Lung (tissue), 17 donors: ENCODE measurements at places on chromosomes 5 and 9. TPM values are rescaled to one million over a fixed set of nuclear protein-coding genes. Genes with fewer than 3 reads are reported as not detected.
A peak's percentile ranks its signal among the peaks of the same experiment; 100 is the strongest.

DNA sequence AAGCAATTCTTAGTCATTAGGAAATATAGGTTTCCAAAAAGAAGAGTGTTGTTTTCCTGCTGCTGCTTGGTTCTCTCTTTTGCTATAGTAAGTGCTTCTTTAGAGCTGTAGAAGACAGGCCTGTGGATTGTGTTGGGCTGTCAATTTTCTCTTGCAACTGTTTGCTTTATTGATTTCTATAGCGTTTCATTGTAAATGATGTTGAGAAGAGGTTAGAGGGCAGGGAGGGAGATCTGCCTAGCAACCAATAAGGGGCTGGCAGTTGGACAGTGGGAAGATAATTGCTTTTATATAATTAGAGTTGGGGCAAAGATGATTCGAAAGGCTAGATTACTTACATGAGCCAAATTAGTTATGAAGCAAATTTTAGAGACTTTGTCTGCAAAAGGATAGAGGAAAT, 11.1 kb downstream of the UNC13B start:
- no peaks in the 10 kb centered on the region for H3K27me3 ChIP-seq
- no peaks in the 10 kb centered on the region for H3K4me1 ChIP-seq
- no peak overlapping the region for H3K27ac ChIP-seq
- no peak overlapping the region for H3K4me3 ChIP-seq
- H3K36me3 ChIP-seq: peaks cover 2% of the 10 kb centered on the region

DNA sequence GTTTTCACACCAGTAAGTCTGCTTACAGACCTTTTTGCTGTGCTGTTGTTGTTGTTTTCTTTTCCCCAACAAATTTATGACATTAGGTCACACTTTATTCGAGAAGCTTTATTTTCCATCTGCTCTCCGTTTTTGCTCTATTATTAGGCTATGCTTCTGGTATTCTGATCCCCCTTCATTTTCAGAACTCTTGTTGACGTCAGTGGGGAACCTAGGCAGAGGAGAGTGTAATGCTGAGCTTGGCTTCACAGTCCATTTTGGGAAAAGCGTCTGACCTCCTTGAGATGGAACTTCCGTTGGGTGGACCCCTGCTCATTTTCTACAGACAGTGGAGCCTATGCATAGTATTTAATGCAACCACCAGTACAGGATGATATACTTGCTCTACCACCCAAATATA, 387.9 kb upstream of the MEF2C start:
- H3K4me1 ChIP-seq: no peaks in the 10 kb centered on the region
- H3K36me3 ChIP-seq: no peaks in the 10 kb centered on the region
- no peak overlapping the region for H3K27ac ChIP-seq

- H3K36me3 ChIP-seq: no peaks in the 10 kb centered on the region
- no peak for DNase-seq
- no peak overlapping the region for H3K27ac ChIP-seq
- no peak overlapping the region for H3K4me3 ChIP-seq
These were observed 13.4 kb upstream of the CCDC112 start for GRCh38 chr5:115309751-115310370.

- H3K27ac ChIP-seq: no peak overlapping the region
- H3K36me3 ChIP-seq: no peaks in the 10 kb centered on the region
- H3K27me3 ChIP-seq: no peaks in the 10 kb centered on the region
These were observed 41.9 kb upstream of the RIC1 start for GRCh38 chr9:5587024-5587423.

- peak; percentile 58 for DNase-seq
- H3K36me3 ChIP-seq: no peaks in the 10 kb centered on the region
- H3K27me3 ChIP-seq: no peaks in the 10 kb centered on the region
- no peak overlapping the region for H3K4me3 ChIP-seq
- no peak overlapping the region for H3K27ac ChIP-seq
- H3K4me1 ChIP-seq: no peaks in the 10 kb centered on the region
These were observed 181.1 kb upstream of the SPEF2 start for GRCh38 chr5:35436400-35437057.

DNA sequence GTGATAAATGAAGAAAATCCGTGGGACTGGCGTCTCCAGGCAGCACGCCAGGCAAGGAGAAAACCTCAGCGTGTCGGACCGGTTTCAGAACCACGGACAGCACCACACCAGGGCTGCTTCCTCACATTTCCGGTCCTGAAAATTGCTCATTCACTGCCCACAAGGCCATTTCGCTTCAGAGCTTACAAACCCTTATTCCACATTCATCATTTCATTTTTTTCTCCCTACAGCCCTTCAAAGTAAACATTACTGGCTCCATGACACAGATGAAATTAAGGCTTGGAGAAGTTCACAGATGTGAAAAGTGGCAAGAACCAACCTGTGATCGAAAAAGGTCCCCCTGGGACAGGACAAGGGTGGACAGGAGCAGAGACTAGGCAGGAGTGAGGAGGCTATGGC, 1.5 kb upstream of the GPRIN1 start:
- H3K27ac ChIP-seq: no peak overlapping the region
- H3K4me1 ChIP-seq: no peaks in the 10 kb centered on the region

DNA sequence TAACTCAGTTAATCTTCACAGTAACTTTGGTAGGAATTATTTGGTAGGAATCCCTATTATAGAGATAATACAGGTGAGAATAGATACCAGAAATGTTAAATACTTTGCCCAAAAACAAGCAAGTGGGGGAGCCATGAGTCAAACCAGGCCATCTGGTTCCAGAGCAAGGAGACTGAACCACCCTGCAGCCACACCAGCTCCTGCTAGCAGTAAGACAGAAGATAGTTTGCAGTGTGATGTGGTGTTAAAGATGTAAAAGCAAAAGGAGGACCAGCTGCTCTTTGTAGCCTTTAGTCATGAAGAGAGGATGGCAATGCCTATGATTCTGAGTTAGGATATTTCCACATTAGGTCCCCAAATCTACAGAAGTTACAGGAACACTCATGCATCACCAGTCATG, 101.4 kb downstream of the PRKACG start:
- H3K36me3 ChIP-seq: peaks cover 1% of the 10 kb centered on the region
- DNase-seq: no peak
- H3K4me1 ChIP-seq: no peaks in the 10 kb centered on the region
- H3K27ac ChIP-seq: no peak overlapping the region
- H3K27me3 ChIP-seq: no peaks in the 10 kb centered on the region

DNA sequence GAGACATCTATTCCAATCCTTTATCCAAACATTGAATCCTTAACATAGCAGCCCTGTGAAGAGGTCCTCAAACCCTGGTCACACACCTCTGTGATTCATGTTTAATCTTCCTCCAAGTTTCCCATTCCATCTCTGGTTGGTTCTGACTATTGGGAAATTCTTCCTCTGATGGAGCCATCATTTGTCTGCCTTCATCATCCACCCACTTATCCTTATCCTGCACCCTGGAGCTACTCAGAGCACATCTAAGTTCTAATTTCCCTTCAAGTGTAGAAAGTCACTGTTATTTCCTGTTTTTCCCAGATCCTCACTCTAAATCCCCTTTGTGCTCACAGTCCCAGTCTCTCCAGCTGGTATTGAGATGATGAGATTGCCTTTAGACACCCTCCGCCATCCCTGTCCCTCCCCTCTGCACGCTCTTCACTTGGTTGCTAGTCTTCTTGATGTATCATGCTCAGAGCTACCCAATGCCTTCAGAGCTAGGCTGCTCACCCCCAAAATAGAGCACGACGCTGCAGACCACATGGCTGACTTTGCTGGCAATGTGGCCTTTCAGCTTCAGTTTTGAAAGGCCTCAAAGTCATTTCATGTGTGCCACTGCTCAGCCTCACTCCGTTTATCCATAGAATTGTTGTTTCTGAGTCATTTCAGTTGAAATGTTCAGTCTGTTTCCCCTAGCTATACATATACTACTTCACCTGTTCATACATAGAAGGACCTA, 154.3 kb downstream of the PALM2AKAP2 start:
- no peaks in the 10 kb centered on the region for H3K27me3 ChIP-seq
- DNase-seq: no peak
- peaks cover 8% of the 10 kb centered on the region for H3K36me3 ChIP-seq

- no peaks in the 10 kb centered on the region for H3K27me3 ChIP-seq
- H3K27ac ChIP-seq: no peak overlapping the region
- DNase-seq: no peak
- no peak overlapping the region for H3K4me3 ChIP-seq
- no peaks in the 10 kb centered on the region for H3K4me1 ChIP-seq
These were observed 25.6 kb upstream of the SUSD1 start for GRCh38 chr9:112200711-112201110.

DNA sequence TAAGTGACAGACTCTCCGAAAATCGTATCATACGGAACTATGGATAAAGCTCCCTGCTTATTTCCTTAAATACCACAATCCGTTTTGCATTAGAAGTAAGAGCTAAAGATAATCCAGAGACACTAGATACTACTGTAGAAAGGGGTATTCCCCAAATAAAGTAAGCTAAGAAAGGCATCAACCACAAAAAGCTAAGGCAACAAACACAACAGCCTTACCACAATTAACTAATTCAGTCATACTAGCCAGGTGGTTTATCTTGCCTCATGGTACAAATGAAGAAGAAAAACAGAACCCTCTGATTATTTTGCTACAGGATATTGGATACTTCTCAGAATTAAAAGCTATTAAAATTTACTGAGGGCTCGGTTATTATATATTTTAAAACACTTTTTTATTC, 14.1 kb downstream of the ERP44 start:
- H3K4me1 ChIP-seq: peaks cover 2% of the 10 kb centered on the region
- H3K27me3 ChIP-seq: no peaks in the 10 kb centered on the region
- no peak overlapping the region for H3K27ac ChIP-seq
- no peak for DNase-seq
- no peak overlapping the region for H3K4me3 ChIP-seq
- H3K36me3 ChIP-seq: no peaks in the 10 kb centered on the region

- no peak for DNase-seq
- no peaks in the 10 kb centered on the region for H3K27me3 ChIP-seq
- H3K4me1 ChIP-seq: no peaks in the 10 kb centered on the region
- no peaks in the 10 kb centered on the region for H3K36me3 ChIP-seq
- no peak overlapping the region for H3K4me3 ChIP-seq
These were observed 285.2 kb downstream of the CDH12 start for GRCh38 chr5:22567983-22568382.

- H3K4me1 ChIP-seq: no peaks in the 10 kb centered on the region
- peak; percentile 21 for DNase-seq
- H3K27me3 ChIP-seq: no peaks in the 10 kb centered on the region
These were observed 162.3 kb upstream of the CYLC2 start for GRCh38 chr9:102832814-102833213.

DNA sequence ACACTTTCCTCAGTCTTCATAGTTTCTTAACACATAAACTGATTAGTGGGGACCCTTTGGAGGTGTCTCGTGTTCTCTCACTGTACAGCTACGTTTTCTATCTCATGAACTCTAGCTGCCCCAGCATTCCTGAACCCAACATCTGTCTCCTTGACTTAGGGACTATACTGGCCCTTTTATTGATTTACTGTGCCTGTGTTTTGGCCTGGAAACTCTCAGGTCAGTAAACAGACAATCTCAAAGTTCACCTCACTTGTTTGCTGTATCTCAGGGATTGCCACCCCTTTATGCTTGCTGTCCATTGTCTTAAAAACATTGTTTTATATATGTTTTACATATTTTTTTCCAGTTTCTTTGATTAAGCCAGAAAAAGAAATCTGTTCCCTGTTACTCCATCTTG, 222.8 kb downstream of the FAM170A start:
- H3K27ac ChIP-seq: no peak overlapping the region
- H3K4me1 ChIP-seq: no peaks in the 10 kb centered on the region
- H3K4me3 ChIP-seq: no peak overlapping the region
- H3K27me3 ChIP-seq: no peaks in the 10 kb centered on the region
- H3K36me3 ChIP-seq: no peaks in the 10 kb centered on the region

DNA sequence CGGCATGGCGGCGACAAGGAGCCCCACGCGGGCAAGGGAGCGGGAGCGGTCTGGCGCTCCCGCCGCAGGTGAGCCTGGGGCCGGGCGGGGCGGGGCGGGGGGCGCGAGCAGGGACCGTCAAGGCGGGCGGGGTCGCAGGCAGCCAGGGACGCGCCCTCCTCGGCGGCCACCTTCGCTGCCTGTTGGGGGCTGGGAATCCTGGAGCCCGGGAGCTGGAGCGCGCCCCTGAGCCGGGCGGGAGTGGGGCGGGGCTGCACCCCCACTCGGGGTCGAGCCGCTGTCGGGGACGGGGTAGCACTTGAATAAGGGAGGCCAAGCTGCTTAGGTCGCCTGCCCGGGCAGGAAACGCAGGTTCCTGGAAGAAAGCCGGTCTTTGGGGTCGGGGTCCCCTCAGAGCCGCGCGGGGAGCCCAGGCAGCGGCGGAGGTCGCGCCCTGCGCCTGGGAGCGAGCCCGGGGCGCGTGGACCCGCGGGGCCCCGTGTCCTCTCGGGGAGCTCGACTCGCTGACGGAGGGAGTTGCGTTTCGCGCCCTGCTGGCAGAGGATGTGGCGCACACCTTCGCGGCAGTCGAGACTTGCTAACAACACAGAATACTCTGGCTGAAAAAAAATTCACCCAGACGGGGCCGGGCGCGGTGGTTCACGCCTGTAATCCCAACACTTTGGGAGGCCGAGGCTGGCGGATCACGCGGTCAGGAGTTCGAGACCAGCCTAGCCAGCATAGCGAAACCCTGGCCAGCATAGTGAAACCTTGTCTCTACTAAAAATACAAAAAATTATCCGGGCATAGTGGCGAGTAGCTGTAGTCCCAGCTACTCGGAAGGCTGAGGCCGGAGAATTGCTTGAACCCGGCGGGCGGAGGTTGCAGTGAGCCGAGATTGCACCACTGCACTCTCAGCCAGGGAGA, 552 bp downstream of the OTULINL start:
- H3K4me3 ChIP-seq: peak overlapping the region; percentile 57
- H3K4me1 ChIP-seq: peaks cover 10% of the 10 kb centered on the region
- H3K36me3 ChIP-seq: no peaks in the 10 kb centered on the region
- no peak overlapping the region for H3K27ac ChIP-seq

DNA sequence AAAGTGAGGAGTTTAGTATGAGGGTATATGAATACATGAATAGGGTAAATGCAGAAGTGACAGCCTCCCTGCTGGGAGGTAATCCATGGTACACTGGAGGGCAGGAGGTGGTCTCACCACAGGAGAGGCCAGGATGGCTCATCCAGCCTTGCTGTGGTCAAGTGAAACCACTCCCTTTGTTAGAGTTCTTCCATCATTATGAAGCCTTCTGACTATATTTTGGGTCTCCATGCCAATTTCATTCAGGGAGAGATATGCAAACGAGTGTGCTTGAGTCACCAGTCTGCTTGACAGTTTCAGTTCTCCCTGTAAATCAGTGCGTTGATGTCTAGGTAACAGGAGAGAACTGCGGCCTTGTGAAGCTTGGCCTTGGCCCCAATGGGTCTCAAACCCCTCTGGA, 16.4 kb downstream of the PPP3R2 start:
- H3K4me1 ChIP-seq: no peaks in the 10 kb centered on the region
- no peaks in the 10 kb centered on the region for H3K27me3 ChIP-seq
- no peak for DNase-seq
- no peak overlapping the region for H3K27ac ChIP-seq
- no peak overlapping the region for H3K4me3 ChIP-seq

GRCh38 chr5:5419291-5420210, 2.9 kb upstream of the ICE1 start:
- peak; percentile 64 for DNase-seq
- no peak overlapping the region for H3K4me3 ChIP-seq
- peaks cover 11% of the 10 kb centered on the region for H3K4me1 ChIP-seq

- DNase-seq: no peak
- H3K27ac ChIP-seq: no peak overlapping the region
- peaks cover 8% of the 10 kb centered on the region for H3K4me1 ChIP-seq
- H3K27me3 ChIP-seq: no peaks in the 10 kb centered on the region
These were observed 45.2 kb upstream of the IL6ST start for GRCh38 chr5:56039985-56040384.

KIF12 gene
- total RNA-seq: 4.7 TPM

OR1J4 gene
- total RNA-seq: not detected

NEK6 gene
- total RNA-seq: 86.2 TPM

AGXT2 gene
- total RNA-seq: not detected

FGF10 gene
- 37.3 TPM for total RNA-seq

KLF4 gene
- total RNA-seq: 61.0 TPM

MXD3 gene
- 8.4 TPM for total RNA-seq

FYB1 gene
- 31.2 TPM for total RNA-seq

QRFP gene
- total RNA-seq: not detected

RIOK2 gene
- total RNA-seq: 18.8 TPM
